ENCODE measurements at places on chromosomes 5 and 9. TPM values are rescaled to one million over a fixed set of nuclear protein-coding genes. Genes with fewer than 3 reads are reported as not detected.

OR1J2 gene
- not detected for total RNA-seq

DBH gene
- not detected for total RNA-seq

CDX1 gene
- 1.4 TPM for total RNA-seq

GRCh38 chr9:115046199-115046598 is 71.8 kb downstream of the TNC start:
- DNase-seq = no peak

DNA sequence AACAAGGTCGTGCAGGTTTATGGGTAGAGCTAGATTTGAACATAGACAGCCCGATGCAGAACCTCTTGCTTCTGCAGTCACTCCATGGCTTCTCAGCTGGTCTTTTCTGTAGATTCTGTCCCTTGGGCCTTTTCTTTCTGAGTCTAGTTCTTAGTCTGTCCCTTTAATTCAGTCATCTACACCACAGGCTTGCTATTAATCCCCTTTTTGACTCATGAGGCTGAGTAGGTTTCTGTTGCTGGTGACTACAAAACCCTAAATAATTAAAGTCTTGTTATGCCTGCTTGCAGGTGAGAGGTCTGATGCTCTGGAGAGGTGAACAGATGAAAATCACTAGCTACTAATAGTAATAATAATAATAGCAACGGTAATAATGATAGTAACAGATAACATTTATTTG is 19.3 kb upstream of the STRBP start:
- DNase-seq = no peak

GRCh38 chr9:101902051-101902450 is 163.6 kb upstream of the GRIN3A start:
- no peak for DNase-seq

DNA sequence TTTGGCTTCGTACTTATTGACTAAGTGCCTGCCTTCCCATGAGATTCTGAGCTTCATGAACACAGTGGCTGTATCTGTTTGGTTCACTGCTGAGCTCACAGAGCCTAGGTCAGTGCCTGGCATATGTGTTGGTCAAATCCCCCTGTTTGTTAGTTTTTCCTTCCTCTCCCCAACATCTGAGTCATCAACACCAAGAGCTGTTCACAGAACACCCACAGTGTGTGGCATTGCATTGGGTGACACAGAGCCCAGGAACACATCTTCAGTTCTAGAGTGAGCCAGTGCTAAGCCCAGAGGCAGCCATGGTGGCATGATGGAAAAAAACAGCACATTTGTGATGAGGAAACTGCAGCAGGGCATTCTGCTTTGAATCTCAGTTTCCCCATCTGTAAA is 294.6 kb downstream of the SEC61B start:
- no peak for DNase-seq

- DNase-seq = no peak
Observed at GRCh38 chr5:132877938-132878337, 4.5 kb downstream of the LEAP2 start.

All from ovary (tissue), 10 donors.